ENCODE measurements at places on chromosomes 3 and 15.

DNA sequence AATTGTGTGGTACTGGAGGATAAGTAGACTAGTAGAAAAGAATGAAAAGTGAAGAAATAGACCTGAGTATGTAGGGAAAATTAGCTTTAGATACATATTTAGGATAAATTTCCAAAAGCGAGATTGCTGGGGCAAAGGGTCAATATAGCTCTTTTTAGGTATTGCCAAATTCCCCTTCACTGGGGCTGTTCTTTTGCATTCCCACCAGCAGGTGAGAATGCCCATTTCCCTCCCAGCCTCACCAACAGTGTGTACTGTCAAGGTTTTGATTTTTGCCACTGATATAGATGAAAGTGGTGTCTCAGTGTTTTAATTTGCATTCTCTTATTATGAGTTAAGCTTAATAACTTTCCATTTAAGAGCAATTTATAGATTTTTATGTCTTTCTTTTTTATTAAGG is 35.7 kb upstream of the BHLHE40 start:
- DNase-seq, result no peak

DNA sequence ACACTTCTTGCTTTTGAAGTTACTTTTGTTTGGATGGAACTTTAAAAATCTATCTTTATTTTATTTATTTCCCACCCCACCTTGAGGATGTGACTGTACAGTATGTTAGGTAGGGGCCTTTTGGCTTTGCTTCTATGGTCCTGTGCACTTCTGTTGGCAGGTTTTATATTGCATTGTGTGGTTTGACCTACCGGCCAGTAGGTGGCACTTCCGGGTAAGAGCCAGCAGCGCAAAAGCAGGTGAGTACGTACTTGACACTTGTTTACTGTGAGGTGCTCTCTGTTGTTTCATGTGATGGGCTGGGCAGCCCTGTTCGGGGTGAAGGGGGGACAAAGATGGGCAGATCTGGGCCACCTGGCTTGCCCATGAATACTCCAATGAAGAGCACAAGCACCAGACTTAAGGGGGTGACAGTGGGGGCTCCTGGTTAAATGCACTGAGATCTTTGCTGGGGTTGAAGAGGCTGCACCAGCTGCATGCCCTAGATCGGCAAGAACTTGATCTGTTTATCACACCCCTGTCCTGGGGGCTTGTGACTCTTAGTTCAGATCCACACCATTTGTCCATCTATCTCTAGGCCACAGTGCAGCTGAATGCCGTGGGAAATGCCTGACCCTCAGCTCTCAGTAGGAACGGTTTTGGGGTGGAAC is 131.6 kb downstream of the NLGN1 start:
- DNase-seq, result no peak

DNA sequence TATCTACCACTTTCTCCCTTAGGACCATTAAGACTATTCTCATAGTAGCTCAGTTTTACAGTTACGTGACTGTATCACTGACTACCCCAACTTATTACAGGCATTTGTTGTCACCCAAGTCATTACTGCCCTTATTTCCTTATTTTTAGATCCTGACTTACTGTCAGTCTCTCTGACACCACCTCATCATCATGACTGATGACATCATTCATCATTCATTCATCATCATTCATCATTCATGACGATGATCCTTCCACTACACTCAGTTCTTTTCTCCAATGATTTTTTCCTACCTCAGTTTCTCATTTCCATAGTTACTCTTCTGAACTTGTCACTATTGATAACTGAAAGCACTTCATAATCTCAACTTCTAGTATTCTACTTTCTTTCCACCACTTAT is 83.8 kb downstream of the ADAM10 start:
- no peak for DNase-seq

DNA sequence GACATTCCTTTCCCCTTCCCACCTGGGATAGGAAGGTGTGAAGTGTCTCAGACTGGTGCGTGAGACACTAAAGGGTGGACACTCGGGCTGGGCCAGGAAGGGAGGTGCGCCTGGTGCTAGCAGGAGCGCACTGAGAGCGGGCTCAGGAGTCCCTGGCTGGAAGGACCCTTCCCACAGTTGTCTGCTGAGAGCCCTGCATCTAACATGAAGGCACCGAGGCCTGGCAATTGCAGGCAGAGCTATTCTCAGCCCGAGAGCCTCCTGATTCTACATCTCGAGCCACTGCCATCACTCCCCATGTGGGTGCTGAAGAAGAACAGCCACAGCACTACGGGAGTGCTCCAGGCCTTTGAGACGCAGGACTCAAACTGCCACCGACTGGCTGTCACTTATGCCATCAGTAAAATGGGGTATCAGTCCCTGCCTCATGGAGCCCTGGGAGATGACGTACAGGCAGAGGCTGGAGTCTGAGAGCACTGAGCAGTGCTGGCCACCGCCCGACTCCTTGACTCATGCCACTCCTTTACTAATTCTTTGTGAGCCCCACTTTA is 159.4 kb downstream of the KLF13 start:
- no peak for DNase-seq

DNA sequence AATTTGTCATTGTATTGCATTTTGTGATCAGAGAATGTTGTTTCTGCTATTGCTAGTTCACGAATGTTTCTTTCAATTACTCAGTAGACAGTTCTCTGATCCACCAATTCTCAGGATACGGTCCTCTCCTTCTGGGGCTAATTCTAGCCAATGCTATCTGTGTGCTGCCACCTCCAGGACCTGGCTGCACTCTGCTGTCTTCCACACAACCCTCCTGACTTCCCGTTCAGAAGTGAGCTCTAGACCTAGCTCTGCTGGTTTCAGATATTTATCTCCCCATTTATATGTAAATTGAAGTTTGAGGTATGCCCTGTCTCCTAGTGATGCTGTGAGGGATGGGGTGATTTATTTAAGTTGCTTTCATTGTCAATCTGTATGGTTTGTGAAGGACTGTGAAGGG is 21.7 kb upstream of the UBL7 start:
- DNase-seq, result peak; percentile 47

- DNase-seq, result no peak
These were observed 44.3 kb downstream of the UBP1 start for GRCh38 chr3:33395900-33396299.

- DNase-seq, result no peak
These were observed 58.2 kb downstream of the ZNF148 start for GRCh38 chr3:125316949-125317348.

DNA sequence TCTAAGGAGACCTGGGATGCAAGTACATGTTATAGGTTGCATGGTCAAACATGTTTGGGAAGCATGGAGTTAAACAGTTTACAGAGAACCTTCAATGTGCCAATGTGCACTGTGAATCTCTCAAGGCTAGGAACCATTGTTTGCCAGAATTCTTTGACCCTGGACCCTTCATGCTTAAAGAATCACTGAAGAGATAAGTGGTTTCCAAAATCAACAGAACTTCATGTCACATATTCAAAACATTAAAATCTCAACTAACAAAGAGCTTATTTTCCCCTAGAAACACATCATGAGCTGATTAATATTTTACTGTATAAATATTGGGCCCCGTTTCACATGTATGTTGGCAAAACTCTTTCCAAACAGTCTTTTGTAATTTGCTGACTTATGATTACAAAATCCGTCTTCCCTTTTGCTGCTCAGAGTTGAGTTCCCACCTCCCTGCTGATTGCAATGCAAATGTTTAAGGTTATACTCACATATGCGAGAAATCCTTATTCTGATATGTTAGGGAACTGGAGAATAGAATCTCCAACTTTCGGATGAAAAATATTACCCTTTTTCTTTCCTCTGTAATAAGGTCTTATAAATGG is 380.2 kb downstream of the DIPK2A start:
- no peak for DNase-seq

- DNase-seq, result no peak
These were observed 283.3 kb downstream of the BBX start for GRCh38 chr3:107806021-107806420.

- DNase-seq, result no peak
These were observed 509.1 kb downstream of the ROBO2 start for GRCh38 chr3:77549034-77549433.

GRCh38 chr3:113105093-113105449 is 106.3 kb upstream of the BOC start:
- DNase-seq, result peak; percentile 11

DNA sequence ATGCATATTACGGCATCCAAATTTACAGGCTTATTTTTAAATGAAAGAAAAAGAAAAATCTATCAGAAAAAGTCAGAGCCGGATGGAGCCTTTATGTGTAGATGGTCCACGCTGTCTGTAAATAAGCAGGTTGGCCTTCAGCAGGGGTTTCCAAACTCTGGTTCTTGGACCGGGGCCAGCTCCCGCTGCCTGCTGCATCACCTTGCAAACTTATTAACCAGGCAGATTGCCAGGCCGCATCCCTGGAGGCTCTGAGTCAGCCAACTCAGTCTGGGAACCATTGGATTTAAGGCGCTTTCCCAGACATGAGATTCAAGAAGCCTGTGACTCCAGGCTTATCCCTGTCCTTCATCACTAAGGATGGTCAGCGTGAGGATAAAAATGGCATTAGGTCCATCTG is 212.4 kb downstream of the OPA1 start:
- no peak for DNase-seq

DNA sequence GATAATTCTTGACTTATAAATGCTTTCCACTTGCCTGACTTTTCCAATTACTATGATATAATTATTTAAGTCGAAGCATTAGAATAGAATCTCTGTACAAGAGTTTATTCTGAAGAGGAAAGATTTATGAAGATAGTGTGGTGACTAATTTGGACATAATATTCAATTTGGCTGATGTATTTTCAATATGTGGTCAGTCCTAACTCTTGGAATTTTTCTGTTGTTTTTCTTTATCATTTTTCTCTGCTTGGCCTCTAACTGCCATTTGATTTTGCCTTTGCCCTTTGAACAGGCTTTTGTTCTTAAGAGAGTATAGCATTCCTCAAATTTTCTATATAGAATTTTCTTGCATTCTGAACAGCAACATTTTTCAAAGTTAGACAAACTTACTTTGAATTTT is 2.6 kb upstream of the MDFIC2 start:
- DNase-seq, result no peak

- no peak for DNase-seq
These were observed 4.1 kb downstream of the RCN2 start for GRCh38 chr15:76935620-76936019.

DNA sequence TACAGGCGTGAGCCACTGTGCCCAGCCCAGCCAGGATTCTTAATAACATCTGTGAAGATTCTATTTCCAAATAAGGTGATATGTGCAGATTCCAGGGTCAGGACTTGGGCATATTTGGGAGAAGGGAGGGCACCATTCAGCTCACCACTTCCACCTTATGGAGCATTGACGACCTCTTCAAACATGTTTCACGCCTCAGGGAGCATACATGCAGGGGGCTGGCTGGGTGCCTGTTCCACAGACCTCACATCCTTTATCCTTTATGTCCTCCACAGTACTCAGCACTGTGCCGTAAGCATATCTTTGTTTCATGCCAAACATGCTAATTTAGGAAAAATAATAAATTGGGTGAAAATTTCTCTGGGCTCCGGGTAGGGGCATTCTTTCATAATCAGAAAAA is 229.0 kb downstream of the THSD4 start:
- DNase-seq, result no peak

GRCh38 chr3:174083706-174084105 is 686.2 kb downstream of the NLGN1 start:
- no peak for DNase-seq

- DNase-seq, result peak; percentile 15
These were observed 256.9 kb downstream of the UBE2E2 start for GRCh38 chr3:23459889-23460546.
